ENCODE measurements at places on chromosomes 7 and 10.

GRCh38 chr7:74217455-74218342 lies 7.9 kb downstream of the LAT2 start:
- DNase-seq, result no peak

DNA sequence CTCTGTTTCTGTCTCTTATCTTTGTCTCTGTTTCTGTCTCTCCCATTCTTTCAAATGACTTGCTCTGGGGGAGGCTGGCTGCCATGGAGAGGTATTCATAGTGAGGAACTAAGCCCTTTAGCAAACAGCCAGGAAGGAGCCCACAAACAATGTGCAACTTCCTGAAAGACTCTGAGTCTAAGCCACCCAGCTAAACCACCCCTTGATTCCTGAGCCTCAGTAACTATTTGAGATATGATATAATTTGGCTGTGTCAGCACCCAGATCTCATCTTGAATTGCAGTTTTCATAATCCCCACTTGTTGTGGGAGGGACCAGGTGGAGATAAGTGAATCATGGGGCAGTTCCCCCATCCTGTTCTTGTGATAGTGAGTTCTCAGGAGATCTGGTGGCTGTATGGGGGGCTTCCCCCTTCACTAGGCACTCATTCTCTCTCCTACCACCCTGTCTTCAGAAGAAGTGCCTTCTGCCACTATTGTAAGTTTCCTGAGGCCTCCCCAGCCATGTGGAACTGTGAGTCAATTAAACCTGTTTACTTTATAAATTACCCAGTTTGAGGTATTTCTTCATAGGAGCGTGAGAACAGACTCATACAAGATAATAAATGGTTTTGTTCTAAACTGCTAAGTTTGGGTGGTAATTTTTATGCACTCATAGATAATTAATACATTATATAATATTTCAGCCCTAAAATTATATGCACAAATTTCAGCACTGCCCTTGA lies 121.2 kb upstream of the FOXP2 start:
- DNase-seq, result no peak

DNA sequence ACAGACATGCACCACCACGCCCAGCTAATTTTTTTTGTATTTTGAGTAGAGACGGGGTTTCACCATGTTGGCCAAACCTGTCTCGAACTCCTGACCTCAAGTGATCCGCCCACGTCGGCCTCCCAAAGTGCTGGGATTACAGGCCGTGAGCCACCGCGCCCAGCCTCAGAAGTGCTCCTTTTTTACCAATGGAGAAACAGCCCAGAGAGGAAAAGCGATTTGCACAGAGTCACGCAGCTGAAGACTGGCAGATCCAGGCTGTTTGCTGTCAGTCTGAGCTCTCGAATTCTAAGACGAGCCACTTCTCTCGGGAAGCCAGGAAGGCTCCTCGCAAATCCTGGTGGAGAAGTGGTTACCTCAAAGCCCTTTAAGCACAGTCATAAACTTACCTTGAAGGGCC lies 57.4 kb upstream of the SDK1 start:
- no peak for DNase-seq

GRCh38 chr10:121425623-121426022 lies 172.6 kb downstream of the FGFR2 start:
- DNase-seq, result no peak

GRCh38 chr10:47264797-47265281 lies 35.2 kb upstream of the GDF10 start:
- no peak for DNase-seq

- no peak for DNase-seq
These were observed 6.9 kb upstream of the MRPS24 start for GRCh38 chr7:43876241-43876640.

DNA sequence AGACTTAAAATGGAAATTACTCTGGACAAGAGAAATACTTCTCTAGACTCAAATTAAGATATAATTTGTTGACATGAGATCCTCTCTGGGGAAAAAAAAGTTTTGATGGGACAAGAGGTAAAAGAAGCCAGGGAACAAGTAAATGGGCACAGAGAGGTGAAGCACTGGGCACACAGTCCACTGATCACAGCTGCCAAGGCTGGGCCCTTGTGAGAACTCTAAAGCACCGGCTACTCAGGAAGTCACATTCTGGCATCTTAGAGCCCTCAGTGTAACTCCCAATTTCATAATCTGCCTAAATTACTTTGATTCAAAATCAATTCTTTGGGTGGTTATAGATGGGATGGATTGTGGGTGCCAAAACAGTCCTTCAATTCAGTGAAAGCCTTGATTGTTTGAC lies 123.2 kb upstream of the CACNA2D1 start:
- peak; percentile 9 for DNase-seq

DNA sequence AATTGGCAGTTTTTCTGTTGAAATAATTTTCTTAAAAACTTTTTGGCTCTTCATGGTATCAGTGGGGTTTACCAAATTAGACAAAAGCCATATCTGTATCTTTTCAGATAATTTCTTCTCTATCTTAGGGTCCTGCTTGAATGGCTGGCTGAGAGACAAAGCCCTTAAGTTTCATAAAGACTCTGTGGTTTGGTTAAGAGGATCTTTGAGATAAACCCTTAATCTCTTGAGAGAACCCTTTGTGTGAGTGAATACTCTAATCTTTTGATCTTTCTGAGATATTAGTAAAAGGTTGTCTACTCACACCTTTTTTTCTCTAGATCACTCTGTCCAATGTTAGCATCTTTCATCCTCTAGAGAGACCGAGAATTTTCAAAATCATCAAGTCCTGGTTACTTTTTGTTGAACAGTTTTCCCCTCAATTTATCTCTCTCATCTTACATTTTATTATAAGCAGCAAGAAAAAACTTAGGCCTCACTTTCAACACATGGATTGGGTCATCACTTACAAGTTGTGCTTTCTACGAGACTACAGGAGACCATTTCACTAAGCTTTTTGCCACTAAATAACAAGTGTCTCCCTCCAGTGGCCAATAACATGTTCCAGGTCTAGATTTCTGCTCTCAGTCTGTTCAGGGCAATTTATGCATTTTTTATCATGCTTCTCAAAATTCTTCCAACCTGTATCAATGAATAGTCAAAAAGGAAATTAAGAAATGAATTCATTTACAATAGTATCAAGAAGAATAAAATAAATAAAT lies 28.4 kb downstream of the DNAJC9 start:
- DNase-seq, result no peak

GRCh38 chr7:51070151-51070550 lies 246.5 kb downstream of the COBL start:
- no peak for DNase-seq

- no peak for DNase-seq
These were observed 188.5 kb upstream of the ANK3 start for GRCh38 chr10:60578217-60578616.

DNA sequence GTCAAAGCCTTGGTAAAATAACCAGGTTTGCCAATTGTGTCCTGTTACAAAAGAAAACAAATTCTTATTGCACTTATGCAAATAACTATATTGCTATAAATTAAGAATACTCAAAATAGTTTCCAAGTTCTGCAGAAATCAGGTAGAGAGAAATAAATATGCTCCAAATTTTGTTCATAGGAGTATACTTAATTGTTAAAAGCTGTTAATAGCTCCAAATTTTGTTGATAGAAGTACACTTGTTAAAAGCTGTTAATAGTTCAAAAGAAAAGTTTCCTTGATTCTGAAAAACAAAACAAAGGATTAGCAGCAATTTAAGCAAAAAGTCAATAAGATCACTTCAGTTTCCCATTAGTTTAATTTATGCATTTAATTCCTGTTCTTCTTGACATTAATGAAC lies 46.4 kb upstream of the ZNF138 start:
- no peak for DNase-seq

GRCh38 chr10:44993922-44994751 lies 6.6 kb upstream of the ZNF22 start:
- DNase-seq, result no peak

- DNase-seq, result no peak
These were observed 134.2 kb downstream of the TSPAN12 start for GRCh38 chr7:120723465-120724385.

- no peak for DNase-seq
These were observed 66.1 kb downstream of the PRTFDC1 start for GRCh38 chr10:24886290-24886680.

- DNase-seq, result no peak
These were observed 115.5 kb downstream of the FAM53B start for GRCh38 chr10:124628676-124629021.

DNA sequence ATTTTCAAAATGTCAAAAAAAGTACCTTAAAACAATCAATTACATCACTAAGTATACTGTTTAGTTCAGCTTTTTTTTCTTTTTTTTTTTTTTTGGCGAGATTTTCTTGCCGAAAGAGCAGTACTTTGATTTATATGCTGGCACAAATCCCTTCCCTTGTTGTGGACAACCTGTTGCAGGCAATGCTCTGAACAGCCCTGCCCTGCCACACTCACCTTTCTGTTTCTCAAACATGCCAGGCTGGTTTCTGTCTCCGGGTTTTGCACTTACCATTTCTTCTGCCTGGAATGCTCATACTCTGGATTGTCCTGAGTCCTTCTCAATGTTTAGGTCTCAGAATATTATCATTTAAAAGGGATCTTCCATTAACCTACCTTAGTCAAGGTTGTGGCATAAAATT lies 80.4 kb upstream of the JAZF1 start:
- no peak for DNase-seq

DNA sequence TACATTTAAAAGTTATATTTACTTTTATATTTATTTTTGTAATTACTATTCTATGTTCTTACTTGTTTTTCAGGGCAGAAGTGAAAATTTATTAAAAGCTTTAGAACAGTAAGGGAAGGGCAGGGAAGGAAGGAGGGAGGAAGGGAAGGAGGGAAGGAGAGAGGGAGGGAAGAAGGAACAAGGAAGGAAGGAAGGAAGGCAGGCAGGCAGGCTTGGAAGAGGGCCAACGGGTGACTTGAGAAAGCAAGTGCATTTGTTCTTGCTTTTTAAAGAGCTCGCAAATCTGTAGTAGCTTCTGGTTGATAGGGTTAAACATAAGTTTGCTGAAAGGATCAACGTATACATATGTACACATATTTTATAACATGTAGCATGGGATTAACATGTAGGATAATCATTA lies 725.3 kb upstream of the FZD8 start:
- no peak for DNase-seq

- no peak for DNase-seq
These were observed 217.9 kb downstream of the OTUD1 start for GRCh38 chr10:23656735-23657134.

DNA sequence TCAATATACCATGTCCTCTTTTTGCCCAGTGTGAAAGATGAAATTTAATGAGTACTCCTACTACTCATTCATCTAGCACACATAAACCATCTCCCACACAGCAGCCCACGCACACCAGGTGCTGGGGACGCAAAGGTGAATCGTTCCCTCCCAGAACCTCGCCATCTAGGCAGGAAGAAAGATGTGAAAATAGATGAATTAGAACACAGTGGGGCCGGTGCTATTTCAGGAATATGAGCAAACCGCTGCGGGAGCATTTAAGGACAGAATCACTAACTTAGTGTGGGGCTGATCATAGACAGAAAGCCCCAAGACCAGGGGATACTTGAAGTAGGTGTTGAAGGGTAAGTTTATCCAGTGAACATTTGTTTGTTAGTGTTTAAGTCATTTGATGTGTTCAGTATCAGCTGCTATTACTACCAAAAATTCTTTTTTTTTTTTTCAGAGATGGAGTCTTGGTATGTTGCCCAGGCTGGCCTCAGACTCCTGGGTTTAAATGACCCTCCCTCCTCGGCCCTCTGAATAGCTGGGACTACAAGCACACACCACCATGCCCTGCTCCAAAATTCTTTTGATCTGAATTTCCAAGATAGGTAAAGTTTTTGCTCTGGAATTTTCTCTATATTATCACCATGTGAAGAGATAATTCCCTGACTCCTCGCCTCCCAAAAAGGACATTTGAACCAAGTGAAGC lies 48.8 kb downstream of the CPXM2 start:
- no peak for DNase-seq

DNA sequence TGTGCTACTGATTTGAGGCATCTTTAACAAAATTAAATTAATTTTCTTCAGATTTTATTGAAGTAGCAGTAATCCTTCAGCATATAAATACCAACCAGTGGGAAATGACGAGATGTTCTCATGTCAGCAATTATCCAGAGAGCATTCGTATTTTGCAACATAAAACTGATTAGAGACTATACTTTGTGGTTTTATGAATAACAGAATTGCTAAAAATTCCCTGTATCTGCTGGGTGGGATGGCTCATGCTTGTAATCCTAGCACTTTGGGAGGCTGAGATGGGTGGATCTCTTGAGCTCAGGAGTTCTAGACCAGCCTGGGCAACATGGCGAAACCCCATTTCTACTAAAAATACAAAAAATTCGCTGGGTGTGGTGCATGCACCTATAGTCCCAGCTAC lies 56.9 kb downstream of the ATAD1 start:
- DNase-seq, result no peak

DNA sequence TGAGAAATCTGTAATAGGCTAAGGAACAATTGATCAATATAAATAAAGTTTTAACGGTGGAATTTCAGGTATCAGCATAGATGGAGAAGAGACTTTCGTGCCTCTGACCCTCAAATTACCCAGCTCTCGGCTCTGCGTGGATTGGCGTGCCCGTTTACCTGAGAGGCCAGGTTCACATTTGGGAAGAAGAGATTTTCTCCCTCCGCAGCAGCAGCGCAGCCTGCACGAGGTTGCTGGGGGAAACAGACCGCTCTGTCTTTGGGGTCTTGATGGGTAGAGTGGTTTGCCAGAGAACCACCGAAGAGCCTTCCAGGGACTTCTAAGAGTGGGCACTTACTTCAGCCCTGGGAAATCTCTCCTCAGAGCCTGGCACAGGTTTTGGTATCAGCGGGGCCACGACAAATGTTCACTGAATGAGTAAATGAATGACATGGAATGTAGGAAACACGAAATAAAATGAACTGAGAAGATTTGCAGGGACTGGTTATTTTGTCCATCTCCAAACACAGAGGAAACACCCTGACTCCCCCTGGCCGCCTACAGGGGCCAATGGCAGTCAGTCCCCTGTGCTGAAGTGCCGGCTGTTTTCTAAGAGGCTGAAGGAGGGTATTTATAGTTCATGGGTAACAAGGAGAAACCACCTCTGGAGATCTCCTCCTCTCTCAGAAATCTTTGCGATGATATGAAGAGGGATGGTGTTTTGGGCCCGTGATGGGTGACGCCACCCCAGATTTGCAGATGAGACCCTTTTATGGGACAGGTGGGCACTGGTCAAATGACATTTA lies 338.5 kb downstream of the ADARB2 start:
- no peak for DNase-seq

DNA sequence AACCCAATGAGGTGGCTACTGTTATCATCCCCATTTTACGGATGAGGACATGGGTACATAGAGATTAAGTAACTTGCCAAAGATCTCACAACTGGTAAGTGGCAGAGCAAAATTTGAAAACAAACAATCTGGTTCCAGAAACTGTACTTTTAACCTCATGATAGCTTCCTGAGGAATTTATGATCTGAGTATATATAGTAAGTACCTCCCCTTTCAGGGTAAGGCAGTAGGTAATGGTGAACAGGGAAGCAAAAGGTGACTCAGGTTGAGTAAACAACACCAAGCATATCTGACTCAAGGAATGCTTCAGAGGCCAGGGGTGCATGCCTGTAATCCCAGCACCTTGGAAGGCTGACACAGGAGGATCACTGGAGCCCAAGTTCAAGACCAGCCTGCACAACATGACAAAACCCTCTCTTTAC lies 21.1 kb downstream of the KLLN start:
- DNase-seq, result no peak

All from substantia nigra (tissue), 51 donors.